H54 (cell line): ENCODE measurements at places on chromosomes 11 and 22.

- DNase-seq, result no peak
Observed at GRCh38 chr11:65165410-65166317, 4.4 kb upstream of the SPDYC start.

DNA sequence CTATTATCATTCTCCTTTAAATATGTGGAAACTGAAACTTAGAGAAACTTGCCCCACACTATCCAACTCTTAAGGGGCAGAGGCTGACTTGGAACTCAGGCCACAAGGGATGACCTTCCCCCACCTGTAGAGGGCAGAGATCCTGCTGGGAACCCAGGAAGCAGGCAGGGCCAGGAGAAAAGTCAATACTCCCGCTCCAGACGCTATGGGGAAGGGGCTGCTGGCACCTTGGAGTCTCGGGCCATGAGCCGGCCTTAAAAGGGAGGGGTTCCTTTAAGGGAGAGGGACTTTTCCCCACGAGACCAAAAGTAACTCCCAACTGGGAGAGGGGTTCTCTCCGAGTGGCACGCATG is 620 bp upstream of the ANO5 start:
- no peak for DNase-seq

DNA sequence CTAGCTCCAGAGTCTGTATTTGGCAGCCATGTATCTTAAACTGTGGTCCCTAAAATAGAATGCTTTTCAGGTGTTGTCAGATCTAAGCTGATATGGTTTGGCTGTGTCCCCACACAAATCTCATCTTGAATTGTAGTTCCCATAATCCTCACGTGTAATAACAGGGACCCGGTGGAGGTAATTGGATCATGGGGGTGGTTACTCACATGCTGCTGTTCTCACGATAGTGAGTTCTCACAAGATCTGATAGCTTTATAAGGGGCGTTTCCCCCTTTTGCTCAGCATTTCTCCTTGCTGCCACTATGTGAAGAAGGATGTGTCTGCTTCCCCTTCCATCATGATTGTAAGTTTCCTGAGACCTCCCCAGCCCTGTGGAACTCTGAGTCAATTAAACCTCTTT is 199.9 kb upstream of the ISX start:
- DNase-seq, result no peak

DNA sequence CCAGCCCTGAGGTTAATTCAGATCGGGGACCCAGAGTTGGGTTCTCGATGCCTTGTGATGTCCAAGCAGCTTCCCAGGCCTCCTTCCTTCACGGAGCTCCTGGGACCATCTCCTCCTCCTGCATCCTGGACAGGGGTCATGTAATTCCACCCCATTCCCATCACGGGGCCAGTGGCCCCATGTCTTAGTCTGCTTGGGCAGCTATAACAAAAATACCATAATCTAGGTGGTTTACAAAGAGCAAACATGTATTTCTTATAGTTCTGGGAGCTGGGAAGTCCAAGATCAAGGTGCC is 41.7 kb upstream of the PRDM11 start:
- no peak for DNase-seq

DNA sequence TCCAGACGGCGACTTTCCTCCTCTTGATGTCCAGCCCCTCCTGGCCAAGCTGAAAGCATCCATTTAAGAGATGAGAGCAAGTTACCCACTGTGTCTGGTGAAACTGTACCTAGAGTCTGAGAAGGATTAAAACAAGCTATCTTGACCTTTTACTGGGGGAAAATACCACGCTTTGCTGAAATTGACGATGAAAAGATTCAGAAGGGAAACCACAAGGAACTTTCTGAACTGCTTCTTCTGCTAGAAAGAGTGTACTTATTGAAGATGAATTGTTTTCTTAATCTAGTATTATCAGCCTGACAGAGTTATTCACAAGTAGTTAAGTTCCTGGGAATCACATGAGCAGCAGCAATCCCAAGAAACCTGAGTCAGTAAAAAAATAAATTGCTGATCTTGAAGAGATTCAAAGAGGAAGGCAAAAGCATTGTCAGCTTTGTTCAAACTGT is 13.1 kb upstream of the MS4A6A start:
- DNase-seq, result no peak

GRCh38 chr11:35035894-35036408 is 103.0 kb upstream of the CD44 start:
- DNase-seq, result peak; percentile 39

GRCh38 chr11:128437136-128437535 is 150.2 kb downstream of the ETS1 start:
- DNase-seq, result no peak

- DNase-seq, result no peak
Observed at GRCh38 chr11:96196181-96196662, 146.8 kb downstream of the MAML2 start.

DNA sequence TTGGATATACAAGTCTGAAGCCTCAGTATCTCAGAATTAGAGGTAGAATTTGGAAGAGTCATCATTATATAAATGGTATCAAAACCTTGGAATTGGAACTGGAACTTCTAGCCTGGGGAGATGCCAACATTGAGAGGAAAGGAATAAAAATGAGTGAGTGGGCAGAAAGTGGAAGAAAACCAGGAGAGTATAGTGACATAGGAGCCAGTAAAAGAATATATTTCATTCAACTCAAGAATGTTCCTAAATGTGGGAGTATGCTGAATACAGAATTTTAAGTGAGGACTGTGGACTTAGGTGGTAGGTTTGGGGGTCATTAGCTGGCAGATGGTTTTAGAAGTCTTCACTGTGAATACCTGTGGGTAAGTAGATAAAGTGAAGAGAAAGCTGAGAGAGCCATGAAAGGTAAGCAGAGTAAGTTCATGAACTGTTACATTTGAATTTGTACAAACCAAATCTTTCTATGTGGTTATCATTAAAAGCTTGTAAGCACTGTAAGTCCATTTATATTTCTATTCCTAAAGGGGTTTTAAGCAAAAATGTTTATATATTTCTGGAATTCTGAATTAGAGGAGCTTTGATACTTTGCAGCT is 60.2 kb downstream of the PDHX start:
- no peak for DNase-seq

DNA sequence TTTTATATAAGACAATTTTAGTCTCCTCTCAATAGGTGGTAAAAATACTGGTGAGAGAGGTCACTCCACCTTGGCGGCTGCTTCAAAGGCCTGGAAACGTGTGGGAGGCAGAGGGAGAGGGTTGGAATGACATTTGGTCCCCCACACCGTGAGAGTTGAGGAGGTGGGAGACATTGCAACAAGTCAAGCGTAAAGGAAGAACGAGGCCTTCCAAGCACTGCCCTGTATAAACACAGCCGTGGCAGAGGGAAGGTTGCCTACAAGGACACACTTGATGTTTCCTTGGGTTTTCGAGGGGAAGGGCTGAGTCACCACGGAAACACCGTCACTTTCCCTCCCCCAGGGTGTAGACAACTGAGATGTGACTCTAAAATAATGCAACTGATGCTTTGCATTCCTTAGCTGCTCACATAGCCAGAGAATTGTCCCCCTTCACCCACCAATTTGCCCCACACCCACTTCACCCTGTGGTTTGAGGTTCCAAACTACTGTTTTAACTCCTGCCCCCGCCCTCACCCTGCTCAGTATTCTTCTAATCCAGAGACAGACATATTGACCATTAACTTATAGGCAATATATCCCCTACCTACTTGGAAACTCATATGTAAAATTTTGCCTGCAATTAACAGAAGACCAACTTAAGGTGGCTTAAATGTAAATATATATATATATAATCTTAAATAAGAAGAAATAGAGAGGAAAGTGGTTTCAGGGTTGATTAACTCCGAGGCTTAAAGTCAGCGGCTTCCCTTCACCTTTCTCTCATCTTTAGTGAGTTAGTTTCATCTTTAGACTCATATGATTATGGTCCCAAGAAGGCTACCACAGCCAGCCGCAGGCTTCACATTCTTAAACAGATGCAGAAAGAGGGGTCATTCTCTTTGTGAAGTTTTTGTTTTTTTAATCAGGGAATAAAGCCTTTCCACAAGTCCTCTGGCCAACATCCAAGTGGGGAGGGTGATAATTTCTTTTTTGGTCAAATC is 54.1 kb upstream of the BDNF start:
- peak; percentile 64 for DNase-seq

- DNase-seq, result no peak
Observed at GRCh38 chr11:16921668-16922067, 92.5 kb downstream of the PLEKHA7 start.

GRCh38 chr11:18105086-18105801 is 638 bp downstream of the SAAL1 start:
- no peak for DNase-seq

- no peak for DNase-seq
Observed at GRCh38 chr11:29310725-29311342, 706.0 kb downstream of the KCNA4 start.

- no peak for DNase-seq
Observed at GRCh38 chr11:17734418-17734911, at the start of gene KCNC1. KCNC1 (plus strand) TSS chr11:17734781; CDS start chr11:17736003, 1,222 bp downstream.

- DNase-seq, result no peak
Observed at GRCh38 chr11:70628855-70629844, 230.8 kb downstream of the CTTN start.

- no peak for DNase-seq
Observed at GRCh38 chr11:28476049-28476448, 367.9 kb downstream of the METTL15 start.

- no peak for DNase-seq
Observed at GRCh38 chr11:75639762-75640181, 29.1 kb downstream of the MAP6 start.

DNA sequence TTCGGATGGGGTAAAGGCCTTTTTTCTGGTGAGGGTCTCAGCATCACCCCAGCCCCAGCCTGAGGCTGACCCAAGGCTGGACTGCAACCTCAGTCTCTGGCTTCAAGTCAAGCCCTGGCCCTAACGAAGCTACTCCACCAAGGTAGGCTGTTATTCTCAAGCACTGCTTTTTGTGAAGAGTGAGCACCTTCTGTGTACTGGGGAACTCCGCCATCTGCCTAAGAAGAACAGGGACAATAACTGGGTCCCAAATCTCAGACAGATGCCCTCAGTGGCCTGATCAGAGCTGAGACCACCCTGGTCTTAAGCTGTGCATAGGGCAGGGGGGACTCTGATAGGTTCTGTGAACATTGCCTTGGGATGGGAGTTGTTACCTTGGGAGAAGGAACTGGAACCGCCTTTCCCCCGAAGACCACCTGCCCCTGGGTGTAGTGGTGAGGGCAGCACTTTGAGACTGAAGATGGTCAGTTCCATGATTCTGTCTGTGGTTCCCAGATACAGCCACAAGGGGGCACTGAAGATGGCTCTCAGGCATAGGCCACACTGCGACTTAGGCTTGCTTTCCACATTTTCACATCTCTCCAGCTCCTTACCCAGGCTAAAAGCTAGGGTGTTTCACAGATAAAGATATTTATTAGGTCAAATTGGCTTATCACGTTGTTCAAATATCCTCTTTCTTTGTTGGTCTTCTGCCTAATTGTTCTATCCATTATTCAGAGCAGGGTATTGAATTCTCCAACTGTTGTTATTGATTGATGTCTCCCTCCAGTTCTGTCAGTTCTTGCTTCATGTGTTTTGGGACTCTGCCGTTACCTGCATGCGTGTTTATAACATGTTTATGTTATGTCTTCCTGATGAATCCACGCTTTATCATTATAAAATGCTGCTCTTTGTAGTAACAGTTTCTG is 11.8 kb upstream of the UVRAG start:
- peak; percentile 59 for DNase-seq

DNA sequence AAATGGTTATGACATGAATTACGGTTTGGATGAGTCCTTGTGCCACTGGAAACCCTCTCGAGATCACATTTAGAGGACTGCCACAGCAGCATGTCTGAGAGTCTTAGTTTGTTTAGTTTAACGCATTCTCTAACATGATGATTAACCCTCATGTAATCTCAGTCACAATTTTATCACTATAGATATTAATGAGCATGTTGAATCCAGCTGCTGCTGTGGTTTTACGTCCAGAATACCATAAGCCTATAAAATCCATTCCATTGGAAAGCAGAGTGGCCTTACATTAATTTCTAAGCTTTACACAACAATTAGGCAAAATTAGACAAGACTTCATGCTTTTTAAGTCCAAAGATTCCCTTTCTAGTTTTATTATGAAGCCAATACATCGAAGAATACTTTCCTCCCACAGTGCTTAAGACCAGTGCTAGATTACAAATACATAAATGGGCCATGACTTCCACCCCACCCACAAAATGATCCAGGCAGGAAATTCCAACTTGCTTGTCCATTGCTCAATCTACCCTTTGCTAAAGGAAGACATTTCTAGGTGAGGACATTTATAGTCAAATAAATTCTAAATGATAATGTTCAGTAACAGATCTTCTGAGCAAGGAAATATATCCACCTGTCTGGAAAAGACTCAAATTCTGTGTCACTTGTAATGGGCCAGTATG is 3.5 kb upstream of the ELMOD1 start:
- no peak for DNase-seq

DNA sequence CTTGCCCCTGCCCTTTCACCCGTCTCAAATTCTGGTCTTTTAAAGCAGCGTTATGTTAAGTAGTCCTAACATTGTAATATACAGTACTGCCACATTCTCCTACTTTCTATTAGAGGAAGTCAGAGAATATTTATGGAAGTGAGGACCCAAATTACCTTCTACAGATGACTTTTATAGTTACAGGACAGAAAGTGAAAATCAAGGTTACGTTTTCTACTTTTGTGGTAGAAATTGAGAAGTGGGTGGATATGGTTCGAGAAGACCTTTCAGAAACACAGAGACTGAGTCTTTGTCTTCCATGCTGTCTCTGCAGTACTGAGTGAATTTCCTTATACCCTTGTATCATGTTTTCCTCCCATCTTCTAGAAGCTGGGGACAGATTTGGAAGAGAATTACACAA is 17.1 kb downstream of the SC5D start:
- no peak for DNase-seq

DNA sequence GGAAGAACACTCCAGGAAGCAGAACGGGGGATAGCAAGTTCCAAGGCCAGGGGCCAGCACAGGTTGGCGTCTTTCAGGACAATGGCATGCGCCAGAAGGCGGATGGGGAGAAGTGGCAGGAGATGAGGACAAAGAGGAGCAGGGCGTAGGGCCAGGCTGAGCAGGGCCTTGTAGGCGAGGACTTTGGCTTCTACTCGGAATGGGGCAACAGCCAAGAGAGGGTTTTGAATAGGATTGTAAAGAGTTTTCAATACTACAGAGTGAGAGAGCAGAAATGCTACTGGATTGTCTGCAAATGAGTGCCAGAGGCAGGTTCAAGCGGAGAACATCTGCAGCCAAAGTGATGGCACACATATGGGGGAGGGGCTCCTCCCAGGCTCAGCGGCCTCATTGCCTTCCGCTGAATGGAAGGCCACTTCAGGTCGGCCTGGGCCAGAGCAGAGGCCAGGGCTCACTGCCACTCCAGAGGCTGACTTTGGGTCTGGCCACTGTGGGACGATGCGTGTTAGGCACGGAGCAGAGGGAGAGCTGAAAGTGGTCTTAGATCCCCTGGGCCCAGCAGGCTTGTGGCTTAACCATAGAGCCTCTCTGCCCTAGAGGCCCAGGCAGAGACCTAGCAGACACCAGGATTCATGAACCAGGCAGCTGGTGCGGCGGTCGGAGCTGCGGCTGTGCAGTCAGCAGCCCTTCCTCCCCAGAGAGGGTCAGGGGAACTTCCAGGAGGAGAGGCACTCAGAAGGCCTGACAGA is 118.2 kb downstream of the DSCAML1 start:
- no peak for DNase-seq
